Stimulated activated CD8-positive, alpha-beta memory T cell treated with anti-CD3 and anti-CD28 coated beads, Interleukin-2, amount 100 ng/mL, for 48 hours (primary cell): ENCODE measurements at places on chromosomes 12 and 14.

DNA sequence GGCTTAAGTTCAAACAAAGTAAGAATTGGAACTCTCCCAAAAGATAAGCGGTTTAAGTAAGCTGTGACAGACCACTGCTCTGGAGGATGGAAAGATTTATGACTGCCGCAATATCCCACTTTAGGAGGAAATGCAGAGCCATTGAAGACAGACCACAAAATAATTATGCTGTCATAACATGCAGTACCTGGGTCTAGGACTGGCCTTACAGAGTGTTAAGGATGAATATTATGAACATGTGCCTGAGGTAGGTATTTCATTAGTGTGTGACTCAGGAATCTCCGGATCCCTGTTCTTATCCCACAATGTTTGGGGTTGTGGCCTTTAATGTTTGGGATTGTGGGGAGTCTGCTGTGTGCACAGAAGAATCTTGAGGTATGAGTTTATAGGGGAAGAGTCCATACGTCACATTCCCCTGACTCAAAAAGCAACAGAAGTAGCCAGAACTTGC is 114.9 kb downstream of the SAMD4A start:
- no peak for DNase-seq

DNA sequence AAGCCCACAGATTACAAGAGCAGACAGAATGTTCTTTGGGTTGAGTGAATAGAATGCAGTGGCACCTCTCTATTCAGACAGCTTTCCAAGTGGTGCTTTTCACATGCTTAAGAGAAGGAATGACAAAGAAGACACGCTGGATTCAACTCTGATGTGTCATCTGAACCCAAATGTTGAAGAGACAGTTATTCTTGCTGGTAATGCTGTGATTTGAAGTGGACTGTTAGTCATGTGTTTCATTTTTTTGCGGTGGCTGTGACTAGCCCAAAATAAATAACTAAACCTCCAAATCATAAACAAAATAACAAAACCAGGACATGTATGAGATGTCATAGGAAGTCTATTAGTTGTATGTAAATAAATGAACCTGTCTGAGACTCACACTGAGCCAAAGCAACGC is 391.8 kb upstream of the PRICKLE1 start:
- no peak for DNase-seq

GRCh38 chr12:67501362-67501761 is 147.2 kb upstream of the DYRK2 start:
- no peak for DNase-seq

- no peak for DNase-seq
Observed at GRCh38 chr14:88488081-88488480, 66.7 kb downstream of the PTPN21 start.

GRCh38 chr12:104212516-104212915 is 3.1 kb upstream of the TXNRD1 start:
- no peak for DNase-seq

GRCh38 chr12:92144631-92145480 is 790 bp downstream of the BTG1 start:
- peak; percentile 23 for DNase-seq

GRCh38 chr14:21440859-21441258 is 15.1 kb downstream of the CHD8 start:
- no peak for DNase-seq
